ENCODE measurements at places on chromosomes 16 and 17. TPM values are rescaled to one million over a fixed set of nuclear protein-coding genes. Genes with fewer than 3 reads are reported as not detected.
A peak's percentile ranks its signal among the peaks of the same experiment; 100 is the strongest.

The DNAAF8 gene
- polyA plus RNA-seq: 3.0 TPM

GRCh38 chr16:65740711-65741110 is 618.8 kb upstream of the CDH11 start:
- DNase-seq: no peak

The NPIPB13 gene
- polyA plus RNA-seq: 3.4 TPM

The HIC1 gene
- polyA plus RNA-seq: 12.9 TPM

DNA sequence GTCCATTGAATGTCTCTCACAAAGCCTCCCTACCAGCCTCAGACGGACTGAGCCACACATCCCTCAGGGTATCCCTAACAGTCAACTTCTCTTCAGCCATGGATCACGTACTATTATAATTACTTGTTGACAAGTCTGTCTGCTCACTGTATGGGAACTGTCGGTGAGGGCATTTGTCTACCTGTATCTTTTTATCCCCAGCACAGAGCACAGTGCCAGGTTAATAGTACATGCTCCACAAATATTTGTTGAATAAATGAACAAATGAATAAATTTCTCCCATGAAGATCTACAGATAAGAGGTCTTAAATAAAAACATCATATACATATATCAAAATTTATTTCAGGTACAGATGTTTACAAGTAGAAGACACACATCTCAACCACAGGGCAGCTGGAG is 414.0 kb downstream of the SOX9 start:
- no peak for DNase-seq

DNA sequence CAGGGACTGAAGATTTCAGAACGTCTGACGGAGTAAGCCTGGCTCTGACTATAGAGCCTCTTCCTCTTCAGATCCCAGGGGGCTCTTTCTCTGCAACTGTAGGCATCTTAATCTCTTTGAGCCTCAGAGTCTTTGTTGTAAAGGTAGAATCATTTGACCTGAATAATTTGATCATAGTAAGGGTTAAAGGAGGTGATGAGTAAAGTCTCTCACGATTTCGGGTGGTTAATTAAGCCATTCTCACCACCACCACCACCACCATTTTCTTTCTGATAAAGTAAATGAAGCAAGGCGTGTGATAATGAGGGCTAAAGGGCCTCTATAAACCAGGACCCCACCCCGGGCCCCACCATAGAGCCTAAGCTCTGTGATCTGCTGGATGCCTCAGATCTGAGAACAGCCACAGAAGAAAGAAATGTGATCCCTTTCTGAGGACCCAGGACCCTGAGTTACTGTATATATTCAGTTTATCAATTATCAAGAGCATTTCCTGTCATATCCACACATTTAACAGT is 33.0 kb upstream of the ADAMTS18 start:
- DNase-seq: no peak

The PITPNC1 gene
- polyA plus RNA-seq: 19.6 TPM

DNA sequence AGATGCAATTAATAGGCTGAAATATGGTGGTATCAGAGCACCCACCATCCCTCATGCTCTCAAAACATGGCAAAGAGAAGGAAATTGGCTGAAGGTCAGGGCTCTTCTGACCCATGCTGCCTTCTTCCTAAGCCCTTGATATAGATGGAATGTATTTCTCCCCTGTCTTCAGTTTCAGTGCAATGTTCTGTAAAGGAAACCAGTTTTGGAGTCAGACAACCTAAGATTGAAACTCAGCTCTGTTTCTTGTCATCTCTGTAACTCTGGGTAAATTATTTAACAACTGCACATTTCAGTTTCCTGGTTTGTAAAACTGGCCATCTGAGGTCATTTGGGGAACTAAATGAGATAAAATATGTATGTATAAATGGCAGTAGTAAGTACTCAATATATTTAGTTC is 243.9 kb downstream of the CA10 start:
- DNase-seq: no peak

GRCh38 chr16:55954906-55955305 is 79.7 kb upstream of the CES5A start:
- no peak for DNase-seq

The PABPN1L gene
- not detected for polyA plus RNA-seq

DNA sequence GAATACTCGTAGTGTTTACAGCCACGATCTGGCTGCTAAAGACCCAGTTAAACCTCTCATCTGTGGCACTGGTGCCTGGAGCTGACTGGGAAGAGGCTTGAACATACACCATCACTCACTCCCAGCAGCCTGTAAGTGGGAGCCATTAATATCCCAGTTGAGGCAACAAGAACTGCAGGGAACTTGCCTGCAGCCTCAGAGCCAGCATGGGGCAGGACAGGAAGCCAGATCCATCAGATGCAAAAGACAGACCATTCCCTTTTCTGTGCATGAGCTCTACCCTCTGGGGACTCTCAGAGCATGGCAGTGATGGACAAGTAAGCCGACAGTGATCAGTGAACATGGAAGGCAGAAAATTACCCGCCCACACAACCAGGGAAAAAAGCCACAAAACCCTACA is 91.8 kb downstream of the TMEM132E start:
- DNase-seq: no peak

DNA sequence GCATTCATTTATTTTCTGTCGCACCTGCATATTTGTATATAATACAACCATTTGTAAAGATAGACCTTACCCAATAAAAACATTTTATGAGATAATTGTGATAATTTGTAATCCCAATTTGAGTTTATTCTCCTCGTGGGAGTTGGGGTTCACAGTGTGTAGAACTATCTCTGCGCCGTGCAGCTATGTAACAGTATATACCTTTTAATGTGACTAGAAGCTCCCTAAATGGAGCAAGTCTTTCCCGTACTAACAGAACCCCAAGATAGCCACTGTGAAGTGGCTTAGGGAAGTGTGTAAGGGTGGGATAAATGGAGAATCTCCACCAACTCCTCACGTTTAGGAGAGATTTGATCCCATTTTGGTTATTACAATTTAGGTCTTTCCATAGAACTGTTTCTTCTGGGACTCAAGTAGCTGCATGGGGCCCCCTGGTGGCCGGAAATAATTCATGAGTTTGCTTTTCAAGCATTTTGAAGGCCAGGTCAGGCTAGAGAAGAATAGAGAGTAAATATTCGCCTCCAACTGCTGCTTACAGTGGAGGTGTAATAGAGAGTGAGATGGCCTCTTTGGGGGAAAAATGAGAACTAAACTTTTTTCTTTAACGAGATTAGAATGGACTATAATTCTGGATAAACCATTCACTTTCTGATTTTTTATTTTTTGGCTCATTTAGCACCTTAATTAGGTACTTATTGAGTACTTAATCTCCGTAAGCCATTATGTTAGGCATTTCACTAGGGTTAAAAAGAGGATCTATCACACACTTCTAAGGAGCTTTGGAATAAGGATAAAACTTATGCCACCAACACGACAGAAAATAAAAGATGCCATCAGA is 4.5 kb downstream of the TMEM100 start:
- DNase-seq: peak; percentile 88

All from renal pelvis (tissue), 12 donors.